ENCODE measurements at places on chromosomes 6 and 20. TPM values are rescaled to one million over a fixed set of nuclear protein-coding genes. Genes with fewer than 3 reads are reported as not detected.
A peak's percentile ranks its signal among the peaks of the same experiment; 100 is the strongest.

- no peak for DNase-seq
Measured at GRCh38 chr6:104940238-104940892, 16.5 kb upstream of the LIN28B start.

DNA sequence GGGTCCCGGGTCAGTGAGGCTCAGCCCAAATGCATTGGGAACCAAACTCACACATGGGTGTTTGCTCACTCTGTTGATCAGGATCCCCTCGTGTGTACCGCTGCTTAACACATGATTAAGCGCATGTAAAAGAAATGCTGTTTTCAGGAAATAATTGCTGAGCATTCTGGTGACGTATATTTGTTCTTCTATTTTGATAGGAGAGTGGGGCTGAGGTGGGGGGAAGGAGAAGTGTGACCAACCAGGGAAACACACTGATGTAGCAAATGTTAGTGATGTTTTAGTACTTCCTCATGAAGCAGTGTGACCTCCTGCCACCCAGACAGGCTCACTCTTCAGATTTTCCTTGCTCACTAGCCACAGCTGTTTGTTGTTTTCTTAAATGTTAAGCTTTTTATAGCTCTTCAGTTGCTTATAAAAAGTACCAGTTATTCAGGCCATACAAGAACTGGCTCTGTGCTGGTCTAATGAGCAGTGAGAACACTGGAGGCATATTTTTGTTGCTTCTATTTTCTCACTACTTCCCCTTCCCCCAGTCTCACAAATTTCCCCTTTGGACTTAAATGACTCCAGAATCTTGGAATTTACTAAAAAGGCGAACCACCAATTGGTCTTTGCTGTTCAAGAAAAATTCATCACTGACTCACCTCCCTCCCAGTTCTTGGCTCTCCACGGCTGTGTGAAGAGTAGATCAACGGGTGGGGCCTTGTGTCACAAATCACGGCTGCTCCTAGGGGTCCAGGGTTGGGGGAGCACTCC lies 79.2 kb upstream of the BACH2 start:
- DNase-seq, result peak; percentile 55

DNA sequence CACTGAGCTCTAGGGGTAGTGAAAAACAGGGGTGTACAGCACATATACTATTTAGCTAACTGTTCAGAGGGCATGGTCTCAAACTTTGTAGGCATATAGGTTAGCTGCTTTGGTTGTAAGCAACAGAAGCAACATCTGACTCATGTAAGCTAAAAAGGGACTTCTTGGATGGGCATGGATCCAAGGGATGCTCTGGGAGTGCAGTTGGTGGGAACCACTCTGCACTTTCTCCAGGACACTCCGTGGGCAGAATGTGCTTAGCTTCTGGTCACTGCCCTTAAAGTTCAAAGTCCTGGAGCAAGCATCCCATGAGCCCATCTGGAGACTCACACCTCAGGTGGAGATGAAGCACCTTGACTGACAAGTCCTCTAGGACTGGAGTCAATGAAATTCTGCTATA lies 11.5 kb downstream of the APCDD1L start:
- DNase-seq, result no peak

DNA sequence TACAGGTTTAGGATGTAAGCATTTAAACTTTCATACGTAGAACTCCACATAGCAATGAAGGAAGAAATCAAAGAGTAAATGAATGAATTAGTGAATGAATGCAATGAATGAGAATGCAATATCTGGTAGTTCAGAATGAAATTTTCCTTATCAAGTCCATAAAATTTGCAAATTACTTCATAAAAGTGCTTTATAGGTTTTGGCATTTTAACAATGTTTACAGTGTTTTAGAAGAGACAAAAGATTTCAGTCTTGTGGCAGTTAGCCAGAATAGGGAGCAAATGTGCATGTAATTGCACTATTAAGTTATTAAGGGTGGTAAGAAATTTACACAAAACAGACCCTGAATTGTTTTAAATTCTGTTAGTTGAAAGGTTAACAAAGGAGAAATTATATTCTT lies 739.4 kb upstream of the FLRT3 start:
- peak; percentile 28 for DNase-seq

DNA sequence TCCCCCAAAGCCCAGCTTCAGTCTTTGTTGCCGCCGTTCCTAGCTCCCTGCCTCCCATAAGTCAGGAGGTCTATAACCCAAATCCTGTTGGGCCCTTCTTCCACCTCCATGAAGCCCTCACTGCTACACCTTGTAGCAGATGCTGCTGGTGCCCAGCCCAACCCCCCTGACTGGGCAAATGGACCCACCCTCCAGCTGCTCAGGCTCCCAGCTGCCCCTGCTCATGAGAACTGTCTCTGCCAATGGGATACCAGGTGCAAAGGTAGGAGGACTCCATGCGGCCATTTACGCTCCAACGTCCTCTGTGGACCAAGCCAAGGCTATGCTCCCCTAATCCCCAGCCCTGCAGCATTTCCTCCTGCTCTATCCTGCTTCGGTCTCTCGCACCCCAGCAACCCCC lies 71.8 kb downstream of the JPH2 start:
- DNase-seq, result no peak

- DNase-seq, result no peak
Measured at GRCh38 chr6:14957355-14958059, 288.4 kb upstream of the JARID2 start.

DNA sequence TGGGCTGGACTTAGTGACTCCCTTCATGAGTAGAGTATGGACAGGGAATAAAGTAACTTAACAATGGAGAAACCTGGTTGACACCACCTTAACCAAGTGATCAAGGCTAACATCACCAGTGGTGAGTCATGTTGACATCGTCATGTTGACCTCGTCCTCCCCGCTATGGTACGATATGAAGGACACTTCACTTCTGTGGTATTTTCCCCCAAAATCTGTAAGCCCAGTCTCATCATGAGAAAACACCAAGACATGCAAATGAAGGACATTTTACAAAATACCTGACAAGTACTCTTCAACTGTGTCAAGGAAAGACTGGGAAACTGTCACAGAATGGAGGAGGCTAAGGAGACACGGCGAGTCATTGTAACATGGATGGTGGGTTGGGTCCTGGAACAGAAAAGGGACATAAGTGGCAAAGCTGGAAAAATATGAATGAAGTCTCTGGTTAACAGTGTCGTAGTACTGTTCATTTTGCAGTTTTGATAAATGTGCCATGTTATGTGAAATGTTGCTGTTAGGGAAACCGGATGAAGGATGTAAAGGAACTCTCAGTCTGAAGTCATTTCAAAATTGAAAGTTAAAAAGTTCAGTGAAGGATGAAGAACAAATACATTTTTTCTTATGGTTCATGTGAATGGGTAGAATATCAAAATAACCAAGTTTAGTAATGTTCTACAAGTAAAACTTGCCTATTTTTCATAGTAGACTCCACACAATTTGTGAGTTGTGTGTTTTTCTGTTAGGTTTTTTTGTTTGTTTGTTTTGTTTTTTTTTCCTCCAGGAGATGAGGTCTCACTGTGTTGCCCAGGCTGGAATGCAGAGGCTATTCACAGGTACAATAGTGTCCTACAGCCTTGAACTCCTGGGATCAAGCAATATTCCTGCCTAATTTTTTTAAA lies 247.5 kb downstream of the TMEM242 start:
- no peak for DNase-seq

- DNase-seq, result no peak
Measured at GRCh38 chr6:168956141-168956838, 297.4 kb downstream of the THBS2 start.

DNA sequence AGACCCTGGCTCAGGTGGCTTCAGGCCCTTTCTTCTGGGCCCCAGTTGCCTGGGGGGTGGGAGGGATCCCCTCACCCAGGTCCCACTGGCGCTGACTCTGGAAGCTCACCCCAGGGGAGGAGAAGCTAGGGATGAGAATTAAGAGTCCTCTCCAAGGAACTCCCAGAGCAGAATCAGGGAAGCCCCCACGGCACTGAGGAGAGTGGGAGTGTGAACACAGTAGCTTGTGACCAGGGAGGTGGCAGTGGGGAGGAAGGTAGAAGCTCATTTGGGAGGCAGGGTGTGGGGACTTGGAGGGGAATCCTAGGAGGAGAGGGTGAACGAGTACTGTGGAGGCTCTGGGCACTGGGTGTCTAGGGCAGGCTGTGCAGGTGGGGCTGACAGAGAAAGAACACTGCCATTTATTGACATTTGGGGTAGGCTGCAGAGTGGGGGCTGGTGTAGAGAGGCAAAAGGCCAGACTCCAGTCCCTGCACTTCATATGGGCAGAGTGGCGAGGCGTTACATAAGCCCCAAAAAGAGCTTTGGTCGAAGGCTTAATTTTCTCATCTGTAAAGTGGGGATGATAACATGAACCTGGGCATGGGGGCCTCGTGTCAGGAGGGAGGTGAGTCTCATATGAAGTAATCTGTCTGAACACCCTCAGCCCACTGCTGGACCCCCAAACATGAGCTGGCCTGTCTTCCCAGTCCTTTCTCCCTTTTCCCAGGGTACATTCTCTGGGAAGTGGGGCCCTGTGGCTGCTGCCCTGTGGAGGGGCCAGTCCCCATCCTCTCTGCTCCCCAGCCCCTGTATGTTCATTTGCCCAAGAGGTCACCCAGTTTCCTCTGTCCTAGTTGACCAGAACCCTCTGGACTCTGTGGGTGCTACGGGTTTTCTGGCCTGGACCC lies 80.5 kb downstream of the VEGFA start:
- no peak for DNase-seq

DNA sequence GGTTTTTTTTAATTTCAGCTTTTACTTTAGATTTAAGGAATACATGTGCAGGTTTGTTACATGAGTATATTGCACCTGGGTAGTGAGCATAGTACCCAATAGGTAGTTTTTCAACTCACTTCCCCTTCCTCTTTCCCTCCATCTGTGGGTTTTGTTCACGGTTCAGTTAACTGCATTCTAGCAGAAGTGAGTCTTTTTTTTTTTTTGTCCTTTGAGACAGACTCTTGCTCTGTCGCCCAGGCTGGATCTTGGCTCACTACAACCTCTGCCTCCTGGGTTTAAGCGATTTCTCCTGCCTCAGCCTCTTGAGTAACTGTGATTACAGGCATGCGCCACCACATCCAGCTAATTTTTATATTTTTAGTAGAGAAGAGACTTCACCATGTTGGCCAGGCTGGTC lies 8.7 kb downstream of the UBR2 start:
- DNase-seq, result no peak

GRCh38 chr20:11852811-11853210 lies 64.9 kb upstream of the BTBD3 start:
- DNase-seq, result no peak

- DNase-seq, result no peak
Measured at GRCh38 chr6:21856844-21857243, 263.3 kb downstream of the SOX4 start.

DNA sequence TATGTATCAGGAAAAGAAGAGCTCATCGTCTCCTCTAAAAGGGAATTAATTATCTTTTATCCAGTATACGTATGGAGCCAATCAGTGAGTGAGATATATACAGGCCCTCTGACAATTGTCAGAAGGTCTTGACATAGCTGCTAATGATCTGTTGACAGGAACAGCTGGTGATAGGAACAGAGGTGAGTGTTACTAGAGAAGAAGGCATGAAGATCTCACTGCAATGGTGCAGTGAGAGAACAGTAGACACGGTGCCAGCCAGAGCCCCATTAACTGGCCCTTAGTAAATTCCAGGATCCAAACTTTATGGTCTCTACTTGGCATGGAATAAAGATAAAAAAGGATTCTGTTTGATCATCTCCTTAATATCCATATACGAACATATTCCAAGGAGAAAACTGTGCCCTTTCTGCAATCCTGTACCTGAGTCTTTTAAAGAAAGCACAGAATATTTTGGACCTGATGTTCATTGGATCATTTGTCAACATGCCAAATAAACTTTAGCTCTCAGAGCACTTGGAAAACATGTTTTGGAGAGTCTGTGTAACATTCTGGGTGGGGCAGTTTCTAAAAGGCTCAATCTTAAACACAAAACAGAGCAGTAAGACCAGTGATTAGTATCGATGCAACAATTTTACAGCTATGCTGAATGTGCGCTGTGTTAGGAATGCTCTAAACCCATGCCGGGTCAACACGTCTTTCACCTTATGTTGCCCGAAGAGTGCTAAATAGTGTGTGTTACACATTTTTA lies 135.8 kb upstream of the CITED2 start:
- DNase-seq, result no peak

DNA sequence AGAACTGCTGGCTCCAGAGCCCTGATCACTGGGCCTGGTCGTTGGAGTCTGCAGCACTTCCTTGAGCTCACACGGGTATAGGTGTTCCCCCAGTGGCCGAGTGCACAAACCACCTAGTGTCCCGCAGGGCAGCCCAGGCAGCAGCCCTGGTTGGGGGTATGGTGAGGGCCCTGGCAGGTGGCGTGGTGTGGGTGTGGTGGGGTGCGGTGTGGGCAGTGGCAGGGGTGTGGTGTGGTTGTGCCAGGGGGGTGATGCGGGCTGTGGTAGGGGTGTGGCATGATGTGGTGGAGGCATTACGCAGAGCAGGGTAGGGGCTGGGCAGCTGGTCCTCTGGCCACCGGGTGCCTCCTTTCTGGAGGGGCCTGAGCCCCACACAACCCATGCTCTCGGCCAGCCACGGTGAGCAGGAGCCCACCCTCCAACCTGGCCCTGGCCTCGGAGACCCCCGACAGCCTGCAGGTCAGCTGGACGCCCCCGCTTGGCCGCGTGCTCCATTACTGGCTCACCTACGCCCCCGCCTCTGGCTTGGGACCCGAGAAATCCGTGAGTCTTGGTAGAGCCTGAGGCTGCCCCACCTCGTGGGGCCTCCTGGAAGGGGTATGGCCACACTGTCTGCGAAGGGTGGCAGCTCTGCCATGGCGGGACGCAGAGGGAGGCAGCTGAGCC lies 20.5 kb downstream of the COL20A1 start:
- no peak for DNase-seq

GRCh38 chr20:30949761-30950160 lies 307.7 kb upstream of the DEFB115 start:
- DNase-seq, result no peak

DNA sequence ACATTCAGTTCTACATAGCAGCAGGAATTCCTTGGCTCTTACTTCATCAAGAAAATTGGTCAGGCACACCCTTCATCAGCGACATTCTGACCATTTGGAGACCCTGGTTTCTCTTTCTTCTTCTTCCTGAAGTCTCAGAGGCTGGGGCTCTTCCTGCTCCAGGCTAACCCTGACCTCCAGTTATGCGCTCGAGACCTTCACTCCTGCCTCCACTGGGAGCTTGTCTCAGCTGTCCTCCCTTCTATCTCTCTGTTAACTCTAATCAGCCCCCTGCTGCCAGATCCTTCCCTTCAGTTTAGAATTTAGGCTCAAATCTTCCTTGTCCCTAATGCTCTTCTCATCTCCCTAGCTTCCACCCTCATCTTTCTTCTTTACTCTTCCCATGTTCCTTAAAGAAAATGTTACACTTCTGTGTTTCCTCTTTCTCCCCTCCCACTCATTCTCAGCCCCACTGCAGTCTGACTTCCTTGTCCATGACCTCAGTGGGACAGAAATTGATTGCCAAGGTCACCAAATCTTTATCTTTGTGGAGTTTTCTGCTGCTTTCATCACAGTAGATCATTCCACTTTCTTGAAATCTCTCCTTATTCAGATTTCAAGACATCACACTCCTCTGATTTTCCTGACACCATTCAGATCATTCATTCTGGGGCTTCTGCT lies 8.4 kb upstream of the HLA-DOA start:
- no peak for DNase-seq

TREM1 gene
- polyA plus RNA-seq, result 0.38 TPM

C6orf163 gene
- 7.5 TPM for polyA plus RNA-seq

BEND6 gene
- polyA plus RNA-seq, result 5.7 TPM

KIF25 gene
- 0.44 TPM for polyA plus RNA-seq

NKX2-4 gene
- polyA plus RNA-seq, result not detected

C6orf15 gene
- not detected for polyA plus RNA-seq

DUSP15 gene
- polyA plus RNA-seq, result 19.9 TPM

FUT9 gene
- polyA plus RNA-seq, result 7.0 TPM

SYNE1 gene
- polyA plus RNA-seq, result 92.5 TPM

OTOR gene
- polyA plus RNA-seq, result not detected

SPACA1 gene
- polyA plus RNA-seq, result not detected

Measured in renal cortex interstitium (tissue), 15 donors.